Urothelium cell line (cell line): ENCODE measurements at places on chromosomes 11 and 22.

- peak; percentile 73 for DNase-seq
Measured at GRCh38 chr11:132576706-132577105, 955.6 kb downstream of the OPCML start.

DNA sequence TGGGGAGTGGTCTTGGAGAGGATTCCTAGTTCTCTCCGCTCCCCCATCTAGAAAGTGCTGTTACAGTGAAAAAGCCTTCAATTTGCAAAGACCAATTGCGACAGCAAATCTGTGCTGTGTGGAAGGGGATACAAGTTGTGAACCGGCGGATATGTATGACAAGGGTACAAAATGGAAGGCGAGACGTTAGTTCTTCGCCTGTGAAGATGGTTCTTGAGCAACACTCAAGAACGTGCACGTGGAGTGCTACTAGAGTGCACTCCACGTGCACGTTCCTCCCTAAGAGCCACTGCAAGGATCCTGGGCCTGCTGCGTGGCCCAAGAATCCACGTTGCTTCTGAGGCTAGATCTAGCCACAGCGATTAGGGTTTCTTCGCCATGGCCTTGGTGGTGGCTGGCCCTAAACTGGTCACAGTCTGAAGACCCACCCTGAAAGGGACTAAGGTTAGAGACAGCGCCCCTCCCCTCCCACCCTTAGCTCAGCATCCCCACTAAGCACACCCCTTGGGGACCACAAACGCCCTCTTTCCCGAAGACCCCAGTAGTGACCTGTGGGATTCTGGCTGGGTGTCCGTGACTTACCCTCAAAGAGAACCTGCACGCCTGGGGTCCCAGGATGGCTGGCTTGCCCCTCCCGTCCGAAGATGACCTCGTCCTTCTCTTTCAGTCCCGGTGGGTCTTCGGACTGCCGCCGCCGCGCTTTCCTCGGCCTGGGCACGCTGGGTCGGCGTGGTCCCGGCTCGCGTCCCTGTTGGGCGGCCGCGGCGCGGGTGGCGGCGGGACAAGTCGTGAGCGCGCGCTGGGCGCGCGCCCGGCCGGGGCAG lies 519 bp upstream of the PDE3B start:
- no peak for DNase-seq

DNA sequence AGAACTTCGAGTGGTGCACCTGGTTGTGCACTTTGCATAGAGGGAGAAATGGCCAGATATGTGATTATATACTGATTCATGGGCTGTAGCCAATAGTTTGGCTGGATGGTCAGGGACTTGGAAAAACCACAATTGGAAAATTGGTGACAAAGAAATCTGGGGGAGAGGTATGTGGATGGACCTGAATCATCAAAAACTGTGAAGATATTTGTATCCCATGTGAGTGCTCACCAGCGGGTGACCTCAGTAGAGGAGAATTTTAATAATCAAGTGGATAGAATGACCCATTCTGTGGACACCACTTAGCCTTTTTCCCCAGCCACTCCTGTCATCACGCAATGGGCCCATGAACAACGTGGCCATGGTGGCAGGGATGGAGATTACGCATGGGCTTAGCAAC lies 48.0 kb upstream of the NARS2 start:
- DNase-seq, result no peak

DNA sequence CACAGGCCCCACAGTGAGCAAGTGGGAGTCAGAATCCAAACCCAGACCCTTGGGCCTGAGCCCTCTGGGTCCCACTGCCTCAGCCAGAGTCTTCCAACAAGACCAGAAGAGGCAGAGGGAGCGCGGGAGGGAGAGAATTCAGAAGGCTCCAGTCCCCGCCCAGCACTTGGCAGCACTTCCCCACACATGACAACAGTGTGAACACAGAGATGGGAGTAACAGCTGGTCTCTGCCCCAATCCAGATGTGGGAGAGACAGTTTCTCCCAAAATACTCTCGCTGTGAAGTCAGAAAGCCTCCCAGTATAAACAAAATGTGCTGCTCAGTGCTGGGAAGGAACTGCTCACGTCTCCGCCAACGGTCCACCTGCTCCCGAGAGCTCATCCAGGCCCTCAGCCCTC lies 219.9 kb downstream of the MN1 start:
- DNase-seq, result no peak

DNA sequence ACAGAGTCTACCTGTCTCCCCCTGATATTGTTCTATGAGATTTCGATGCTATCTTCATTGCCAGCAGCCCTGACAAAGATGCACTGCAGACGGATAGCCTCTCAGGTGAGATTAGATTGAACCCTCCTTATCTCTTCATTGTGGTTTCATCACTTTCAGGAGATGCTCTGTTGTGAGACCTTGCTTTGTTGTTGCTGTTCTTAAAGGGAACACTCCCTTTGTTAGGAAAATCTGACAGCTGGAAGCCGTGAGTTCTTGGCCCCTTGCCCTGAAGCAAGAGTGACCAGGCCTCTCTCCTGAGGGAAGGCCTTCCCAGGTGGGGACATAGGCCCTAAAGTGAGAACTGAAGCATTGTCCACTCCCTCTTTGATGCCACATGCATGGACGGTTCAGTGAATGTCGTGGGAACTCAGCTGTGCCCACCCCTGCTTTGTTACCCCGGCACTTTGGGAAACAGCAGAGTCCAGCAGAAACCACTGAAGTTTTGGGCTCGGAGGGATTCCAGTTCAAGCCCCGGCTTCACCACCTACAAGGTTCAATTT lies 976.1 kb downstream of the TBC1D22A start:
- DNase-seq, result no peak

DNA sequence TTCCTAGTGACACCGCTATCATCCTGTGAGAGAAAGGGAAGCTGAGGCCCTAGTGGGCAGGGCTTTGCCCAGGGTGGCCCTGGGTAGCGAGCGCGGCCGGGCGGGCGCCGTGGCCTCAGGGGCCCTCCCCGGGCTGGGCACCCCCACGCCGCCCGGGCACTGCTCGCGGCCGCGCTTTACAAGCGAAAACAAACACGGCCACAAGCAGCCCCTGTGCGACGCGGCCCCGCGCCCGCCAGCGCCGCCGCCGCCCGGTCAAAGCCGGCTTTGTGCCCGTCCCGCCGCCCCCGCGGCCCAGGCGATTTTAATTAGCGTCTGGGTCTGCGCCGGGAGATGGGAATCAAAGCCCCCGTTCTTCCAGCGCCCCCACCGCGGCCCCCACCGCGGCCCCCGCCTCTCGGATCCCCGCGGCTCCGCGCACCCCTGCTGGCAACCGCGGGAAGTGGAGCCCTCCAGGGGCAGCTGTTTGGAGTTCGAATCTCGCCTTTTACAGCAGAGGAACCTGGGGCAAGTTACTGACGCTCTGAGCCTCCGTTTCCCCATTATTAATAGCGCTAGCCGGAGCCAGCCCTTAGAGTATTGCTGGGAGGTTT lies 47.9 kb downstream of the CHRDL2 start:
- DNase-seq, result no peak

GRCh38 chr11:3669742-3670183 lies 1.4 kb downstream of the CHRNA10 start:
- DNase-seq, result no peak

DNA sequence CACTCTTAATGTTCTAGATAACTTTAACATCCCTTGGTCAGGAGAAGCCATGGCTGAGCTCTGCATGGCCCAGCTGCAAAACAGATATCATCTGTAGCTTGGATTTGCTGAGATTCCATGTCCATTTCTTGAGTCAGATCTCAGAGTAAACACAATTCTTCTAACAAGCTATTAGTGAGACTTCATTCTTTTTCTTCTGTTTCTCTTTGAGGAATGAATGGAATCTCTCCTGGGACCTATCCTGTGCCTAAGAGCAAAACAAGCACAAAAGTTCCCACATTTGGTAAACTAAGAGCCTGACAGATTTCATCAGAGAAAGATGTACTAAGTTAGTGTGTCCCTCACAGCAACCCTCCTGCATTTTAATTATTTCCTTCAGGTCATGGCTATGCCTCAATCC lies 142.8 kb downstream of the MAML2 start:
- DNase-seq, result no peak

- DNase-seq, result no peak
Measured at GRCh38 chr11:94912806-94913205, 60.5 kb downstream of the CWC15 start.

- DNase-seq, result no peak
Measured at GRCh38 chr11:27642954-27643353, 57.3 kb downstream of the BDNF start.

- no peak for DNase-seq
Measured at GRCh38 chr22:20428496-20429253, 8.9 kb downstream of the SCARF2 start.

GRCh38 chr11:101915791-101916291 lies 481 bp downstream of the ANGPTL5 start:
- DNase-seq, result peak; percentile 12

GRCh38 chr11:67504950-67505581 lies at the start of gene PITPNM1:
TSS of gene PITPNM1 (minus strand) at chr11:67505363. CDS start at chr11:67504180, 1,183 bp downstream.
- peak; percentile 82 for DNase-seq
